ENCODE measurements at places on chromosomes 12 and 14. TPM values are rescaled to one million over a fixed set of nuclear protein-coding genes. Genes with fewer than 3 reads are reported as not detected.

CLEC2D gene
- total RNA-seq = 2.7 TPM

PRICKLE1 gene
- 7.1 TPM for total RNA-seq

DUSP16 gene
- 18.1 TPM for total RNA-seq

JPH4 gene
- 0.46 TPM for total RNA-seq

SMCO2 gene
- total RNA-seq = not detected

FERMT2 gene
- 16.2 TPM for total RNA-seq

IL26 gene
- not detected for total RNA-seq

TPPP2 gene
- 0.23 TPM for total RNA-seq

ASCL1 gene
- total RNA-seq = 0.04 TPM

GPR135 gene
- total RNA-seq = 2.0 TPM

ADGRD1 gene
- total RNA-seq = 4.9 TPM

DNA sequence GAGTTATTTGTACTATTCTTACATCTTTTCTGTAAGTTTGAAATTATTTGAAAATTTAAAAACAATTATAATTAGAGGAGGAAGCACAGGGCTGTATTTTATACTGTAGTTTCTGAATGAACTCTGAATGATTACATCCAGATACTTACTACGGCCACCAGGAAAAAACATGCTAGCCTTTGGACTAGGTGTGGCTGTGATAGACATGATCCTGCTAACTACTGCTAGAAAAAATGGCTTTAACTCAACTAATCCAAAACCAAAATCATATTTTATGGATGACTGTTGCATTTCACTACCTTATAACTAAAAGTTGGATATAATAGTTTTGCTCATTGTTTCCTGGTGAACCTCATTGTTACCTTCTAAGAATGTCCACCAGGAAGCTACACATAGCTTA is 15.1 kb upstream of the SLC25A3 start:
- H3K36me3 ChIP-seq = no peaks in the 10 kb centered on the region
- no peak overlapping the region for H3K4me3 ChIP-seq
- DNase-seq = no peak
- no peaks in the 10 kb centered on the region for H3K27me3 ChIP-seq
- no peaks in the 10 kb centered on the region for H3K4me1 ChIP-seq

- no peaks in the 10 kb centered on the region for H3K27me3 ChIP-seq
- no peaks in the 10 kb centered on the region for H3K4me1 ChIP-seq
- H3K36me3 ChIP-seq = no peaks in the 10 kb centered on the region
- no peak for DNase-seq
- no peak overlapping the region for H3K27ac ChIP-seq
Measured at GRCh38 chr12:78149459-78149858, 318.8 kb downstream of the NAV3 start.

DNA sequence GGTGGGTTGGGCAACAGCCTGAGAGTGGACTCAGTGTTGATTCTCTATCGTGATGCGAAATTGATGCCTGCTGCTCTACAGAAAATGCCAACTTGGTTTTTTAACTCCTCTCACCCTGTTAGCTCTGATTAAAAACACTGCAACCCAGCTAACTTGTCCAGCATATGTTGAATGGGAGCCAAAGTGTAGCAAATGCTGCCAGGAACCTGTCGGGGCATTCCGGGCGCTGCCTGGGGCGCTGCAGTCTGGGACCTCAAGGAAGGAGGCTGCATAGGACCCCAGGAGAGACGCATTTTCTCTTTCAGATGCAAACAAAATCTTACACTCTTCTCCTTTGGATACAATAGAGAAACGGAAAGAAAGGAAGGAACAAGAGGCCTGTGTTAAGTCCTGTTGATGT is 3.9 kb downstream of the B3GNT4 start:
- peaks cover 7% of the 10 kb centered on the region for H3K4me1 ChIP-seq
- H3K27me3 ChIP-seq = no peaks in the 10 kb centered on the region
- DNase-seq = no peak
- peaks cover 18% of the 10 kb centered on the region for H3K36me3 ChIP-seq
- H3K4me3 ChIP-seq = no peak overlapping the region

- peak overlapping the region; percentile 64 for H3K4me3 ChIP-seq
- no peaks in the 10 kb centered on the region for H3K36me3 ChIP-seq
- H3K4me1 ChIP-seq = peaks cover 4% of the 10 kb centered on the region
- peak overlapping the region; percentile 99 for H3K27ac ChIP-seq
Measured at GRCh38 chr12:14771651-14772137, 31.6 kb downstream of the WBP11 start.

DNA sequence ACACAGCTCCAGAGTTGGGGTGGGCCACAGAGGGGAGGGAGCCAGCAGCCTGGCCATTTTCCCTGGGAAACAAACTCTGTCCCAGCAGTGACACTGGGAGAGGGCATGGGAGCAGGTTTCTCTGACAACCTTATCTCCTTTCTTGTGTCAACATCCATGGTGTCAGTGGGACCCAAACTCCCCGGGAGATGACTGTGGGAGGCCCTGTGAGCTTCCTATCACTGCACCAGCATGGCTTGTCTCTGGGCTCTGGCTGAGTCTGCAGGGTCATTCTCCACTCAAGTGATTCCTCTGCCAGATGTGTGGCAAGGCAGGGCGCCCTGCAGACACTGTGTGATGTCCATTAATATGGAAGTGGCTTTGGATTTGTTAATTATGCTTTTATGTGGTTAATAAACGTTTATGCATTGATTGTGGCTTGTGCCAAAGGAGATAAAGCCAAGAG is 10.1 kb downstream of the LRTM2 start:
- H3K27ac ChIP-seq = no peak overlapping the region
- no peaks in the 10 kb centered on the region for H3K27me3 ChIP-seq
- H3K36me3 ChIP-seq = no peaks in the 10 kb centered on the region
- DNase-seq = no peak
- H3K4me3 ChIP-seq = no peak overlapping the region
- no peaks in the 10 kb centered on the region for H3K4me1 ChIP-seq

DNA sequence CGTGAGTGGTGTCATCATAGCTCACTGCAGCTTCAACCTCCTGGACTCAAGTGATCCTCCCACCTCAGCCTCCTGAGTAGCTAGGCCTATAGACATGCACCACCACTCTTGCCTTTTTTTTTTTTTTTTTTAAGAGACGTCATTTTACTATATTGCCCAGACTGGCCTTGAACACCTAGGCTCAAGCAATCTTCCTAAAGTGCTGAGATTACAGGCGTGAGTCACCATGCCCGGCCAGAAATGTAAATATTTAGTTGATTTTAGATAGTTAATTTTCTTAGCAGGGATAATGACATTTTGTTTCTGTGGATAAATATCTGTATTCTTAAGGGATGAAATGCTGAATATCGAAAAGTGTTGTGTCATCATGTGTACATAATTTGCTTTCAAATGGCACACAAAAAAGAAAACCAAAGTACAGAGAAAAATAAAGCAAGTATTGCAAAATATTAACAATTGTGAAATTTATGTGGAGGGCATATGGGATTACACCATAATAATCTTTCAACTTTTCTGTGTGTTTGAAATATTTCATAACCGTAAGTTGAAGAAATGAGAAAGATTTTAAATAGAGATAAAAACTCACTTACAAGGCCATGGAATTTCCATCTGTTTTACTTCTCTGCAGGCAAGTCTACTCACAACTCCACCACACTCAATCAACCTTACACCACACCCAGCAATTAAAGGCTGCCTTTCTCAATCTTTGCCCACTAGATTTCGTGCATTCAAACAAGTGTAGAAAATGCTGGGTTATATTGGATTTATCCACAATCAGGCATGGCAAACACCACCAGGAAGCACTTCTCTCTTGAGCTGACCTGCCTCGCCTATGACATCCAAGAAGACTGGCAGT is 93.7 kb downstream of the SPTSSA start:
- no peaks in the 10 kb centered on the region for H3K27me3 ChIP-seq
- H3K4me1 ChIP-seq = peaks cover 10% of the 10 kb centered on the region
- no peak for DNase-seq
- H3K36me3 ChIP-seq = no peaks in the 10 kb centered on the region

DNA sequence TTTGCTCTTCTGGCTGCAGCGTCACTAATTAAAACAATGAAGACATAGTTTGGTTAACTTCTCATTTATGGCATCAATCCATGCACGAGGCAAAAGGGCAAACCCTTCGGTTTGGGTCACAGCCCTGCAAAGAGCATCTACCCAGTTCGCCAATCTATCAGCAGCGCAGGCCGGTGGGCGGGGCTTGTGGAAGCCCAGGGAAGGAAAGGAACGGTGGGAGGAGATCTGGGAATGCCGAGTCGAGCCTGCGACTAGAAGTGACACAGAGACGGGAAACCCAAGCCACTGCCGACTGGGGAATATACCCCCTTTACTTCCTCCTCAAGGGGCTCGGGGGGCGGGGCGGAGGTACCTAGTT is 466 bp downstream of the KICS2 start:
- no peaks in the 10 kb centered on the region for H3K36me3 ChIP-seq
- peak overlapping the region; percentile 97 for H3K27ac ChIP-seq
- H3K4me1 ChIP-seq = peaks cover 2% of the 10 kb centered on the region
- peak; percentile 83 for DNase-seq

GRCh38 chr12:62703011-62703380 is 232.0 kb downstream of the PPM1H start:
- no peaks in the 10 kb centered on the region for H3K27me3 ChIP-seq
- DNase-seq = no peak
- no peaks in the 10 kb centered on the region for H3K4me1 ChIP-seq
- no peak overlapping the region for H3K27ac ChIP-seq
- H3K4me3 ChIP-seq = no peak overlapping the region

DNA sequence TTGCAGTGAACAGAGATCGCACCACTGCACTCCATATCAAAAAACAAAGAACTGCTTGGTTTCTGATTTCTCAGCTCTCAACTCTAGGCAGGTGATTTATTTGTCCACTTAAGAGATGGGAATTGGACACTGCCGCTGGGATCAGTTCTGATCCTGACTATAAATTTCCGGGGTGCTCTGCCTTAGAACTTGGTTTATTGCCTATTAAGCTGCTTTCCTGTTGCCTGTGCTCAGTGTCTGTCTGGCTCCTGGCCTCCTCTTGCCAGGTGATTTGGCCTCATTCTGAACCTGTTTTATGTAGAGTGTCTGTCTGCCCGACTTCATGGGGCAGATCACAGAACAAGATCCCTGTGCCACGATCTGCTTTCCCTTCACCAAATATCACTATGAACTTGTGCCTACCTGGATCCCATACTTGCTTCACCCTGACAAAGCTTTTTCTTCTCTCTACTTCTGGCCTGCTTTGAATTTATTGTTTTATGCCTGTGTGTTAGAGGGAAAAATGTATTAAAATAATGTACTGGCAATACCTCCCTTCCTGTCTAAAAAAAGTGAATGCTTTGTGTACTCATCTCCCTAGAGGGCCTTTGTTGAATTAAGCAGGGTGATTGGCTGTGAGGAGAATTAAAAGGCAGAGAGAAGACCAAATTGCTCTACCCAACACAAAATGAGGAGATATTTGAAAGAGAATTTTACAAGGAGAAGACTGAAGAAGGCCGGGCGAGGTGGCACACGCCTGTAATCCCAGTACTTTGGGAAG is 27.6 kb downstream of the CDKN1B start:
- no peaks in the 10 kb centered on the region for H3K27me3 ChIP-seq
- no peaks in the 10 kb centered on the region for H3K36me3 ChIP-seq
- H3K4me3 ChIP-seq = no peak overlapping the region
- DNase-seq = no peak
- H3K4me1 ChIP-seq = no peaks in the 10 kb centered on the region

- H3K27me3 ChIP-seq = no peaks in the 10 kb centered on the region
- DNase-seq = no peak
- no peak overlapping the region for H3K27ac ChIP-seq
- no peaks in the 10 kb centered on the region for H3K36me3 ChIP-seq
- H3K4me3 ChIP-seq = no peak overlapping the region
Measured at GRCh38 chr14:28373721-28374120, 392.9 kb upstream of the FOXG1 start.

DNA sequence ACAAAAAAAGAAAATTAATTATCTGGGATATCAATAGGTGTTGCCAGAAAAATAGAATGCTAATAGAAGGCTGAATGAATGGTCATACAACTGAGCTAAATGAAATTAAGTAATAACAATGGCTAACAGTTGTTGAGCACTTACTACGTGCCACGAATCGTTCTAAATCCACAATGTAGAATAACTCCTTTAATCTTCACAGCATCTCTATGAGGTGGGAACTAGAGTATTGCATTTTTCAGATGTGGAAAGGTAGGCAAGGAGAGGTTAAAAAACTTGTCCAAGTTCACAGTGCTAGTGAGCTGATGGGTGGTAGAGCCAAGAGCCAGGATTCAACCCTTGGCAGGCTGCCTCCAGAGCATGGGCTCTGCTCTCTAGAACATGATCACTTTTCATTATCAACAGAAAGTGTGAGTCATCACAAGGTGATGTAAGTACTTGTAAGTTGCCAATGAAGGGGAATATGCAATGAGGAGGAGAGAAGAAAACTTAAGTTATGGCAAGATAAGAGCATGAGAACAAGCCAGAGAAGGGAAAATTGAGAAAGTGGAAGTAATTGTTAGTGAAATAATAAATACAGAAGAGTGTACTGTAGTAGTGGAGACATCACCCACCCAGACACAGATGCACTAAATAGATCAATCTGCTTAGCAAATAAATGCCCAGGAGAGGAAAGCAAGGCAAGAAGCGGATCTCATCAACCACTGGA is 122.1 kb downstream of the PRKD1 start:
- no peak overlapping the region for H3K27ac ChIP-seq
- peaks cover 5% of the 10 kb centered on the region for H3K4me1 ChIP-seq
- H3K27me3 ChIP-seq = no peaks in the 10 kb centered on the region
- H3K36me3 ChIP-seq = no peaks in the 10 kb centered on the region

GRCh38 chr12:89544681-89545184 is 18.9 kb upstream of the POC1B start:
- no peak overlapping the region for H3K27ac ChIP-seq
- DNase-seq = peak; percentile 35
- H3K36me3 ChIP-seq = no peaks in the 10 kb centered on the region
- H3K4me1 ChIP-seq = no peaks in the 10 kb centered on the region

GRCh38 chr14:76842414-76842813 is 16.2 kb downstream of the LRRC74A start:
- DNase-seq = no peak
- peaks cover 2% of the 10 kb centered on the region for H3K4me1 ChIP-seq
- H3K27ac ChIP-seq = no peak overlapping the region

GRCh38 chr12:2124466-2125023 is 71.8 kb downstream of the CACNA1C start:
- no peaks in the 10 kb centered on the region for H3K36me3 ChIP-seq
- DNase-seq = no peak
- H3K27ac ChIP-seq = no peak overlapping the region
- no peaks in the 10 kb centered on the region for H3K4me1 ChIP-seq
- H3K4me3 ChIP-seq = no peak overlapping the region
- no peaks in the 10 kb centered on the region for H3K27me3 ChIP-seq

DNA sequence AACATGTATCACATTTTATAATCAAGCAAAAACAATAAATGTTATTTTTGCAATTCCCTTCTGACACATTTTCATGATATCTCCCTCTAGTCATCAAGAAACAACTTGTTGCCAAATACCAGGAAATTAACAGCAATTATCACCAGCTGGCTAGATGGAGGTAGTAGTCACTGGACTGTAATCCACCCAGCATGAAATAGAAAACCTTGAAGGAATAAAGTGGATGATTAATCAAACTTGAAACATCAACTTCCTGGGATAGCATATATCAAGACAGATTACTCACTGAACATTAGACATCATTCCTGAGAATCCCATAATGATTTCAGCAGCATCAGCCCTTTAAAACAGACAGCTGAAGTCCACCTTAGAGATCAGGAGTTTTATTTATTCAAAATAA is 259.0 kb downstream of the CCDC59 start:
- H3K4me3 ChIP-seq = no peak overlapping the region
- no peak for DNase-seq
- no peaks in the 10 kb centered on the region for H3K4me1 ChIP-seq
- H3K27me3 ChIP-seq = no peaks in the 10 kb centered on the region
- H3K27ac ChIP-seq = no peak overlapping the region
- no peaks in the 10 kb centered on the region for H3K36me3 ChIP-seq

GRCh38 chr14:74160763-74161162 is 76.0 kb downstream of the LIN52 start:
- no peak overlapping the region for H3K27ac ChIP-seq
- no peak for DNase-seq
- no peak overlapping the region for H3K4me3 ChIP-seq
- H3K36me3 ChIP-seq = no peaks in the 10 kb centered on the region
- H3K4me1 ChIP-seq = no peaks in the 10 kb centered on the region
- no peaks in the 10 kb centered on the region for H3K27me3 ChIP-seq
